Activated T-cell treated with anti-CD3 and anti-CD28 coated beads, Interleukin-2, amount 50 U/mL, for 48 hours (primary cell): ENCODE measurements at places on chromosomes 12 and 14.

DNA sequence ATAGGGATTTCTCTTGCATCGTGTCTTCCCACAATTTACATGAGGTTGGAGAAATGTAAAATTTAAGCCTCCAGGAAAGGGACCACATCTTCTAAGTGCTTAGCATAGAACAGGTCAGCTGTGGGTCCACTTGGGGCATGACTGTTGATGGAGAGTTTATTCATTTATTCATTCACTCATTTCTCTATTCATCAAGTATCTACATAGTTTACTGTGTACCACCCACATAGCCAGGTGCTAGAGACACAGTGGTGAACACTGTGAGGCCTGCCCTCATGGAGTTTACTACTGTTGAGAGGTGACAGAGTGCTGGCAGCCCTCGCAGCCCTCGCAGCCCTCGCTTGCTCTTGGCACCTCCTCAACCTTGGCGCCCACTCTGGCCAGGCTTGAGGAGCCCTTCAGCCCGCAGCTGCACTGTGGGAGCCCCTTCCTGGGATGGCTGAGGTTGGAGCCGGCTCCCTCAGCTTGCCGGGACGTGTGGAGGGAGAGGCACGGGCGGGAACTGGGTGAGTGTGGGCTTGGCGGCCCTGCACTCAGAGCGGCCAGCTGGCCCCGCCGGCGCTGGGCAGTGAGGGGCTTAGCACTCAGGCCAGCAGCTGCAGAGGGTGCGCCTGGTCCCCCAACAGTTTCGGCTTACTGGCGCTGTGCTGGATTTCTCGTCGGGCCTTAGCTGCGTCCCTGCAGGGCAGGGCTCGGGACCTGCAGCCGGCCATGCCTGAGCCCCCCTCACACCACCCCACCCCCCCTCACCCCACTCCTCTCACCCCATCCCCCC lies 1.7 kb upstream of the JPH4 start:
- no peak for DNase-seq

GRCh38 chr14:104743461-104744380 lies 9.2 kb upstream of the SIVA1 start:
- no peak for DNase-seq

DNA sequence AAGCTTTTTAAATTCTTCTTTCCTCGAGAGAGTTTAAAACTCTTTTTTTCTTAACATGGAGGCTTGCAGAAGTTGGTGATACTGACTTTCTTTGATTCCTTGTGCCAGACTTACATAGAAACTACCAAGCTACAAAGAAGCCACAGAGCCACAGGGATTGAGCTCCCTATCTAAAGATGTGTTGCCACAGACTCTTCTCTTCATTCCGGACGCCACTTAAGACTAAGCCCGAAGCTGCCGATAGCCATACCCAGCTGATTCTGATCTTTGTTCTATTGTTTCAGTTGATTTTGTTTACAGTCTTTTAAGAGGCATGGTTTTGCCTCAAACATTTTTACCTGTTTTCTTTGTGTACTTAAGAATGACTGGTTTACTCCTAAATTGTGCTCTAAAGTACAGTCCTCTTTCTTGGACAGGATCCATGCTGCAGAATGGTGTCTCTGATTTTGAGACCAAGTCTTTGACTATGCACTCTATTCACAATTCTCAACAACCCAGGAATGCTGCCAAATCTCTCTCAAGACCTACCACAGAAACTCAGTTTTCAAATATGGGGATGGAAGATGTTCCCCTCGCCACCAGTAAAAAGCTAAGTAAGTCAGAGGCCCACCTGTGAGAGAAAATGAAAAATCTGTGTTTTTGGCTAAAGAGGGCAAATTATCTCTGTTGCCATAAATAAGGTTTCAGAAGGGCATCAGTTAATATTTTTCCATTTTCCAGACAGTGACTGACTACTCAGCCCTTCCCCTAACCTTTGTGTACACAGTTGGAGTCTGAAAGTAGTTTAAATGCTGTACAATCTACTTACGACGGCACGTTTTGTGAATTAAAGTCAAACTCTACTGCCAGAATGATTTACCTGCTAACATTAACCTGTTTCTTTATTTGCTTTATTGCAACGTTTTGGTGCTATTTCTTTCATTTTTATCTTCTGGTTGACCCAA lies 42.1 kb upstream of the KCNH3 start:
- no peak for DNase-seq

- no peak for DNase-seq
Measured at GRCh38 chr12:108888031-108888430, 8.1 kb downstream of the DAO start.

DNA sequence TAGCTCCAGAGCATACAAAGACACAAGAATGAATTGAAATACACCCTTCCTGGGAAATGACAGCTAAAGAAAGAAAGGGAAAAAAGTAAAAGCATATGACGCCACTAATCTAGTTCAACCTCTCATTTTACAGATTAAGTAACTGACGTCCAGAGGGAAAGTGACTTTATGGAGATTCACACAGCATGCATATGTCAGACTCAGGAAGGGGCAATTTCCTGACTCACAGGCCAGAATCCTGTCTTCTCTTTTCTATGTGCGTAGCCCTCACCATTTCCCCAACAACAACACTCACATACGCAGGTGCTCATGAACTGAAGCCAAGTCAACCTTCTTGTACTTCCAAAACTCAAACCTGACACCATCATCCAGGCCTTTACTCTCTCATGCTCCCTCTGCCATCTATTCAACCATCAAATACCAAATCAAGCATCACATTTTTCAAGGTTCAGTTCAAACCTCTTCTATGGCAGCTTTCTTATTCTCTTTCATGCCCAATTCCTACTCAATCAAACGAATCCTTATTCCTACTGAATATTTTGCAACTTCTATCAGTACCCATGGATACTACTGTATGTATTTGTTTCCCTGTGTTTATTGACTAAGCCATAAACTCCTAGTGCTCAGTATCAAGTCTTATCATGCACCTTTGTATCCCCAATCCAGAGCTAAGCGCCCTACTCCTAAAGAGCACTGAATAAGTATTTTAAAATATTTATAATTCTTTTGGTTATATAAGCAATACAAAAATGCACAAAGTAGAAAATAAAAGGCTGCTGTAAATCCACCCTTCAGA lies 52.8 kb downstream of the STXBP6 start:
- DNase-seq = no peak

- DNase-seq = no peak
Measured at GRCh38 chr14:58690801-58691516, 53.2 kb downstream of the DACT1 start.

GRCh38 chr14:32492457-32492856 lies 163.4 kb downstream of the AKAP6 start:
- DNase-seq = no peak

GRCh38 chr12:57766464-57767304 lies at the start of gene CYP27B1:
Gene CYP27B1 (minus strand): TSS chr12:57767078. CDS start chr12:57767041, 37 bp downstream.
- peak; percentile 54 for DNase-seq

DNA sequence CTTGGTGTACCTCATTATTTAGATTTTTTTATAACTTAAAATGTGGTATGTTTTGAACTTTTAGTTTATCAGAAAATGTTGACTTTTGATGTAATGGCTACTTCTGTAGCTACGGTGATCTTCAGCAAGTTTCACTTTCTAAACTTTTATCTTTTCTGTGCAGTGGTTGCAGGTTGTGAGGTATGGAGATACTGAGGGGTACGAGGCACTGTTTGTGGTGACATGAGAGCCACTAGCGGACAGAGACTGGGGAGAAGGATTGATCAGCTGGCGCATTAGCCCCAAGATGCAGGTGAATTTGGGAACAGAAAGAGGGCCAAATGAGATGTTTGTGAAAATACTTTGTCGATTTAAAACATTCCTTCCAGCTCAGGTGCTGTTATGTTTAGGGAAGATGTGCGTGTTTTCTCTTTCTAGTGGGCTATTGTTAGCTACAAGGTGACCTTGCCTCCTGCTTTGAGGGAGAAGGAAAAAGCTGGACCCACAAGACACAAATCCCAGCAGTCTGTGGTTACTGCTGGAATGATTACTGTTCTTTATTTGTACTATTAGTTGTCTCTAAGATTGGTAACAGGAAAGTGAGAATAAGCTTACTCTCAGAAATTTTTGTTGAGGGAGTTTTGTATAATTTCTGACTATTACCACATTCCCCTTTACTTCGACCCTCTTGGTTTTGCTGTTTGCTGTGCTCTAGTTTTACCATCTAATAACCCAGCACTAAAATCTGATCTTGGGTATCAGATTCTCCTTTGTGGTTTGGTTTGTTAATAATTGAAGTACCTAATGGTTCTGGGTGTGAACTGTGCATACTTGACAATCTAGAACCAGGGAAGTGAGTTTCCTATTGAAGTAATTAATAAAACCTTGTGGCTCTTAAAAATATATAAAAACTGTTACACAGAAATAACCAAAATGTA lies 61.7 kb downstream of the FBXO34 start:
- no peak for DNase-seq

- DNase-seq = no peak
Measured at GRCh38 chr12:2374092-2374906, 321.5 kb downstream of the CACNA1C start.

- DNase-seq = no peak
Measured at GRCh38 chr14:20548414-20549158, 12.3 kb downstream of the RNASE9 start.

DNA sequence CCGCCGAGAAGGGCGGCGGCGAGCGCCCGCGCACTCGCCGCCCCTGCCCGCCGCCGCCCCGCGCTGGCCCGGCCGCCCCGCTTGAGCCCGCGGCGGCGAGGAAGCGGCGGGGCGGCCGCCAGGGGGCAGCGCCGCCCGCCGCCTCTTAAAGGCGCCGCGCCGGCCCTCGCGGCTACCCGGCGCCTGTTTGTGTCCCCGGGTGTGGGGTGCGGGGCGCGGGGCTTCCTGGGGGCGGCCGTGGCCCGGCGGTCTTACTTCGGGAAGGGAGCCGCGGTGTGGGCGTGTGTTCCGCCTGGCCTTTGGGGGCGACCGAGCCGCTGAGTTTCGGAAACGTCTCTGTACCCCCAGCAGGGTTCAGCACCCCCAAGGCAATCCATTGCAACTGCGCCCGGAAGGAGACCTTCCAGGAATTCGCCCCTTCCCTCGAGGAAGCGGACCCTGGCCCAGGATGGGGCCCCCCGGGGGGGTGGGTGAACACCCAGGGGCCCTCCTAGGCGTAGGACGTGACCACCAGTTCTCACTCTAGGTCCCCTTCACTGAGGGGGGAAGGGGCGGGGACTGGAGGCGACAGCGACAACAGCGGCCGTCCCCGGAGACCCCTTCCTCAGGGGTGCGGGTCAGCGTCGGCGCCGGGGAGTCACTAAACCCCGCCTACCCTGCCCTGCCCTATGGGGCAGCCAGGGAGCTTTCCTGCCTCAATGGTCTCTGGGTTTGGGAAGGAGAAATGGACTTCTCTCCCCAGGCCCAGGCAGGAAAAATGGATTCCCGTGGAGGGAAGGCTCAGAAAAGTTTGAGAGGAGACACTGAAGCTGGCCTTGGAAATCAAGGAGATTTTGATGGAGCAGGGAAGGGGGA lies at the start of gene ITPK1:
ITPK1 (minus strand) TSS at position 105 of the 855 bp plus-strand sequence. CDS start 762 bp downstream, outside the sequence.
- peak; percentile 70 for DNase-seq

- no peak for DNase-seq
Measured at GRCh38 chr12:52531566-52532300, 11.5 kb upstream of the KRT5 start.

GRCh38 chr12:11457996-11458645 lies 62.8 kb upstream of the PRB2 start:
- no peak for DNase-seq

DNA sequence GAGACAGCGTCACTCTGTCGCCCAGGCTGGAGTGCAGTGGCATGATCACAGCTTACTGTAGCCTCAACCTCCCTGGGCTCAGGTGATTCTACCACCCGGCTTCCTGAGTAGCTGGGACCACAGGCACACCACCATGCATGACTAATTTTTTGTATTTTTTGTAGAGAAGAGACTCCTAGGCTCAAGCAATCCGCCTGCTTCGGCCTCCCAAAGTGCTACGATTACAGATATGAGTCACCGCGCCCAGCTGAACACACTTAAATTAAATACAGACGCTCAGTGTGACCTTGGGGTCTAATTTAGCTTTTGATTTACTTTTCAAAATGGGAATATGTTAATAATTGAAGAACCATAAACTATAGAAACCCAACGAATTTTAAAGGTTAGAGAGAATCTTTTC lies 77.2 kb downstream of the C2CD5 start:
- no peak for DNase-seq

- no peak for DNase-seq
Measured at GRCh38 chr12:67137256-67137655, 131.9 kb upstream of the CAND1 start.
